ENCODE measurements at places on chromosomes 7 and 10.

- no peak for DNase-seq
Measured at GRCh38 chr10:119775529-119775928, 49.7 kb downstream of the INPP5F start.

GRCh38 chr10:27724287-27724686, 21.3 kb downstream of the MKX start:
- DNase-seq, result peak; percentile 60

DNA sequence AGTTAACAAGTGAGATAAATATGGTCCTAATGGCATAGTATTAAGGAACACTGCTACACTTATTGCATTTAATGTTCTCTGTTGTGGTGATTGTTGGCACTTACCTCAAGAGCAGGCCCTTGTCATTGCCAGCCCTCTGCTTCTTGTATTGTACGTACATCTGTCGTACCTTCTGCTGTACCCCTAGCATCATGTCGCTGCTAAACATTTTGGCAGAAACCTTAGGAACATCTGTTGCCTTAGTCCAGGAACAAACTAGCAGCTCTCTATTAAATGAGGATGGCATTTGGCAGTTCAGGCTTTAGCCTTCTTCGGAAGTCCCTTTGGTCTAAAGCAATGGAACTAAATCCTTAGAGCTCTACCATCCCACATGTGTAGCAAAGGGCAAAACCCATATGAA, 47.6 kb downstream of the PRKG1 start:
- DNase-seq, result no peak

DNA sequence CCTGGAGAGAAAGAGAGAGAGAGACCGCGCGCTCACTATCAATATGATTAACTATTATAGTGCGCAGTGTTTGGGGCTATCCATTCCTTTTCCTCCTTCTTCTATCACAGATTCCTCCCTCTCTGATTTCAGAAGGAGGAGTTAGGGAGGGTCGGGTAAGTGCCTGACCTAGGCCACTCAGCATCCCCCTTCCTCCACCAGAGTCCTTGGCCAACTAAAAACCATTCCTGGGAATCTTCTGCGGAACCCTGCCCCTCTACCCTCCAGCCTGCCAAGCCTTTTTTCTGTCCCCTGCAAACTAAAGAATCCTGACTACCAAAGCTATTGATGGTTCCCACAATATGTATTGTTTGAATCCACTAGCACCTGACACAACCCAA, 256.2 kb upstream of the NFE2L3 start:
- no peak for DNase-seq

- DNase-seq, result no peak
Measured at GRCh38 chr7:18468795-18469194, 26.8 kb upstream of the HDAC9 start.

DNA sequence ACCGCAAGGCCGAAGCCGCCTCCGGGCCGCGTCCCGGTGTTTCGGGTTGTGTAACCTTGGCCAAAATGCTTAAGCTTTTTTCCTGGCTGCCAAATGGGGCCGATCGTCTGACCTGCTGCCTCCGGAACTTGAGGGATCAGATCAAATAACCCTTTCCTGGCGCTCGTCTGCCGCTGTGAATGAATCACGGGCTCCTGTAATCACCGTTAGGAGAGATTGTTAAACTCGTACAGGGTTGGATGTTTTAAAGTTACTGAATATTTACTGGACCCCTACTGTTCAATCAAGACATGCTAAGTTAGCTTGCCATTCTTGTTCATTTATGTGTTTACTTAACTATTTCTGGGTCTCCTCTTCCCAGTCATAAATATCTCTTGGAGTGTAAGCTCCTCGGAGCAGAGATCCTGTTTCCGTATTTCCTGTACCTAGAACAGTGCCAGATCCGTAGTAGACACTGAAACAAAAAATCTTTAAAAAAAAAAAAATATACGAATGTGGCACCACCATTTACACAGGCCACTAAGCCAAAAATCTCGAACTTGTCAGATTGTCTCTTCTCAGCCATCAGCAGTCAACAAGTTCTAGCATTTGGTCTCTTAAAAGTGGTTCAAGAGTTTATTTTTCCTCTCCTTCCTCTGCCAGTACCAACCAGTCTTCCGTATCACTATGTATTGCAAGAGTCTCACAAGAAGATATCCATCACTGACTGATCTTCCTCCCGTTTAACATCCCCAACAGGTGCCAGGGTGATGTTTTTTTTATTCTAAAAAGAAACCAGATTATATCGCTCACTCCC, 650 bp upstream of the TM9SF3 start:
- peak; percentile 84 for DNase-seq

DNA sequence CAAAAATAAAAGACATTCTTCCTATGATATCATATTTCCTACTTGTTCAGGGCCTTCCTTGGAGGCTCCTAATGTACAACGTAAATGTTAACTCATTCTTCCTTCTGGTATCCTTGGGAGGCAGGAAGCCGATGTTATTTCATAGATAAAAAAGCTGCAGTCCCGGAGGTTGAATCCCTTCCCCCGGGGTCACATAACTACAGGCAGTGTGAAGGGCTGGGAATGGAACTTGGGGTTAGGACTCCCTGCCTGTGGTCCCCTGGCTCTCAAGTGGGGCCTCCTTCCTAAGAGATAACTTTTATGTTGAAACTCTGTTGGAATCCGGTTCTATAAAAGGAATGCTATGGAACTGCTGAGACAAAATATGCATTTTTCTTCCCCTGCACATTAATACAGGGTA, 14.9 kb upstream of the CCDC3 start:
- no peak for DNase-seq

DNA sequence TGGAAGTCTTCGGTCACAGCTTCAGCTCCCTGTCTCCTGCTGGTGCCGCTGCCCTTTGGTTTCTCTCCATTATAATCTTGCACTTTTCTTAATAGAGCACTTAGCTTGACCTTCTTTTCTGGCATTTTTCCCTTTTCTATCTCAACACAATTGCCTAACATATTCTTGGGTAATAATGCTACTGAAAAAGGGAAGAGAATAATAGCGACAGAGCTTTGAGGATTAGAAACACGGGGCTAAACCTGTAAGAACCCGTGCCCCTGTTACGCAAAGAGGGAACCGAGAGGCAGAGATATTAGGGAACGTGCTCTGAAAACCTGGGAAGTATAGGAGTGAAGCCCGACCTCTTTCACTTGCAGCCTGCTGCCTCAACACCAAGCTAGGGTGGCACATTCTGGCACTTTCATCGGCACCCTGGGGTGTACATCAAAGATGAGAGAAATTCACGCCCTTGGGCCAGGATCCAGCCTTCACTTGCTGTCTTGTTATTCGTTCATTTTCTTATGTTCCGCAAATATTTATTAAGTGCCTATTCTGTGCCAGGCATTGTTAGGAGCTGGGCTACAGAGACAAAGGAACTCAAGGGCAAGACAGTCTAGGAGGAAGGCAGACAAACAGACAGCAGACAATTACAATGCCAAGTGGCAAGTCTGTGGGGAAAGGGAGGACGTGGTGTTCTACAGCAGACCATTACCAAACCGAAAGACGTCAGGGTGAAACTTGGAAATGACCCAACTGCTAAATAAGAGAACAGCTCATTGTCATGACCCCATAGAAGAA, 33.0 kb upstream of the GALNTL5 start:
- DNase-seq, result no peak

- DNase-seq, result no peak
Measured at GRCh38 chr10:97601268-97602215, 12.0 kb downstream of the C10orf62 start.

- no peak for DNase-seq
Measured at GRCh38 chr10:88361995-88362807, 220.9 kb downstream of the RNLS start.

DNA sequence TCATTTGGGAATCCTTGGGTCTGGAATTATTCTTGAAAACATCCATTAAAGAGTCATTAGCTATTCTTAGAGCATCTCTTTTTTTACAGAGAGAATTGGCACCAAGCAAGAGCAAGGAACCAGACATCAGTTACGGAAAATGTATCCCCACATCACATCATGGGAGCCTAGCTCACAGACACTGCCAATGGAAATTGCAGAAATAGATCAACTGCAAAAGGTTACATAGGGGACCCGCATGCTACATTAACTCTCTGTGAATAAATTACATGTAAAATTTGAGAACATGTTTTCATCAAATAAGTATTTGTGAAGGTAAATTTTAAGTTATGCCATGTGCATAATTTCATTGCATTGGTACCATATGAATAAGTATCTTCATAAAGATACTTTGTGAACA, 224.8 kb downstream of the ZNF248 start:
- DNase-seq, result no peak

- DNase-seq, result no peak
Measured at GRCh38 chr10:32956365-32957197, 1.4 kb downstream of the ITGB1 start.

GRCh38 chr10:127934383-127934782, 27.5 kb downstream of the PTPRE start:
- no peak for DNase-seq

DNA sequence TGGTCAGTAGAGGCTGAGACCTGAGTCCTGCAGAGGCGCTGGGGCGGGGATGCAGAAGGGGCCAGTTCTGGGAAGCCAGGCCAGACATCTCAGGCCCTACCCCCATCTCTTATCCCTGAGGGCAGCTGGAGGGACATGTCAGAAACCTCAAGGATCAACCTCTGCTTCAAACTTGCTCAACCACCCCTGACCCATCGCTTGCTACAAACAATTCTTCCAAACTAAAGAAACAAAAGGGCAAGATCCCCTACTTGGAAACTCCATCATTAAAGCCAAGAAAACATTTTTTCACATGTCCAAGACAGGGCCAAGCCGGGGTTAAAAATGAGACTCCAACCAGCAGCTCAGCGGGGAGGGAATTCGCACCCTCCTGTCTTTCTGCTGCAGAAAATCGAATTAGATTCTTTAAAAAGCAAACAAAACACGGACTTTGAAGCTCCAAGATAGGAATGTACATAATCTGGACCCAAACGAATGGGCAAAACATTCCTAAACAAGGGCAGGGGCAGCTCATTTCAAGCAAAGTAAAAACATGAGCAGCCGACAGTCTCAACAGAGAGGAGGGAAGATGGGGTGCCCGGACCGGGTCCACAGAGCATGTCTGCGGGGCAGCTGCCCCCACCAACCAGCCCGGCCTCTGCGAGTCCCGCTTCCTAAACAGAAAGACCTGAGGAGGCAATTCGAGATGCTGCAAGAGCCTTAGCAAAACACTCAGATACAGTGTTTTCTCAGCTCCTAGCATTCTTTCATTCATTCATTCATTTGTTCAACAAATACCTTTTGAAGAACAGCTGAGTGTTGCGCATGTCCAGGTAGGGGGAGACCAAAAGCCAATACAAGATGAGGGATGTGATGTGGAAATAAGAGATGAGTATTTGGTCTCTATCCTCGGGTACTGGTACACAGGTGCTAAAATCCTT, 44.8 kb downstream of the CHST15 start:
- DNase-seq, result no peak

GRCh38 chr10:72048450-72049124, 39.8 kb downstream of the SPOCK2 start:
- DNase-seq, result peak; percentile 86

DNA sequence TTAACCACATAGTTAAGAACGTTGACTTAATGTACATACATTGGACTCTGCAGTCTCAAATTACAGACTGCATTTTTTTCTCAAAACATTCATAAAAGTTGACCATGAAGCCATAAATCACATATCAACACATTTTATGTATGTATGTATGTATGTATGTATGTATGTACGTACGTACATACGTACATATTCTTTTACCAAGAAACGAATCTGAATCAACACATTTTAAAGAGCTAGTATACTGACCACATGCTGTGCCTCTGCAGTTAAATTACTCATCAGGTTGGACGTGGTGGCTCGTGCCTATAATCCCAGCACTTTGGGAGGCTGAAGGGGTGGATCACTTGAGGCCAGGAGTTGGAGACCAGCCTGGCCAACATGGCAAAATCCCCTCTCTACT, 105.8 kb downstream of the GPR158 start:
- no peak for DNase-seq

DNA sequence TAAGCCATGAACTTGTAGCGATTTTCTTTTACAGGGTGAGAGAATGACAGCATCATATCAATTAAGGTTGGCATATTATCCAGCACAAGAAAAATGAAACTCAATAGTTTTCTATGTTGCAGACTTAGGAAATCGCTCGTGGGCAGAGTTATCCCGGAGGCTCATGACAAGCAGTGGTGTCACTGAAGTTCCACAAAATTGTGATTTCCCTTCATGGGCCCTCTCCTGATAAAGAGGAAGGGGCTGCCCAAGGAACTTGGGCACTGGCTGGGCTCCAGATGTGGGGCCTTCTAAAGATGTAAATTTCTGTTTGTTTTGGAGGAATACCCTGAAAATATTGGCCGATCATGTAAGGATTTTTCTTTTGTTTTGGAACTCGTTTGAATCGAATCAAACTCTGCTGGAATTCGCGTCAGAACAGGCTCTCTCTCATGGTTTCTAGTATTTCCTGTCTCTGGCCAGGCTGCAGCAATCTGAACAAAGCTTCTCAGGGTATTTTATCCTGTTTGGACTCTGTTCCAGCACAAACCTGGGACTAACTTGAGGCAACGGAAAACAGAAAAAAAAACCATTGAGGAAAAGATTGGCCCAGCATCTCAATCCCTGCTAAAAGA, 340.6 kb upstream of the NRP1 start:
- DNase-seq, result no peak

GRCh38 chr10:69004821-69005220, 16.2 kb downstream of the KIFBP start:
- DNase-seq, result peak; percentile 72

GRCh38 chr7:44604941-44605340, 1.5 kb upstream of the OGDH start:
- DNase-seq, result no peak

- peak; percentile 67 for DNase-seq
Measured at GRCh38 chr10:43671659-43672531, 23.2 kb upstream of the ZNF32 start.

- no peak for DNase-seq
Measured at GRCh38 chr7:119436882-119437281, 836.1 kb upstream of the KCND2 start.

GRCh38 chr10:113169853-113170460, 219.9 kb downstream of the TCF7L2 start:
- peak; percentile 18 for DNase-seq
